ENCODE measurements at places on chromosomes 4 and X.

- DNase-seq, result no peak
Observed at GRCh38 chrX:17563515-17563914, 173.8 kb upstream of the SCML1 start.

- no peak for DNase-seq
Observed at GRCh38 chr4:144955104-144955503, 142.9 kb downstream of the ANAPC10 start.

DNA sequence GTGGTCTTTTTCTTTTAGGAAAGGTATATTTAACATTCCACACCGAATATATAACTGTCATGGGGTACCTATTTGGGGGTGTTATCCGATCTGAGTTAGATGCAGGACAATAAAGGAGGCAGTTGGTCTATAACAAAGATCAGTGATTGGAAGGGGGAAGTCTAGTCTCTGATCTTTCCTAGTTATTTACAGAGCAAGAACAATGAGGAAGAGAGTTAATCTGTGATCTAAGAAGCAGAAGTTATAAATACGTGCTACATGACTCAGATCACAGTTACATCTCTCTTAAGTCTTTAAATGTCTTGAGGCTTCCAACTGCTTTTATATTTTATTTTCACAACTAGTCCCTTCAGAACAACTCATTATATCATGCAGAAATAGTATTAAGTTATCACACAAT lies 33.2 kb upstream of the ARMCX4 start:
- no peak for DNase-seq

GRCh38 chr4:3527101-3527913 lies 4.9 kb downstream of the LRPAP1 start:
- no peak for DNase-seq

- DNase-seq, result no peak
Observed at GRCh38 chrX:116827063-116827462, 364.3 kb upstream of the CT83 start.

GRCh38 chr4:22978656-22979055 lies 285.9 kb downstream of the GBA3 start:
- DNase-seq, result no peak

DNA sequence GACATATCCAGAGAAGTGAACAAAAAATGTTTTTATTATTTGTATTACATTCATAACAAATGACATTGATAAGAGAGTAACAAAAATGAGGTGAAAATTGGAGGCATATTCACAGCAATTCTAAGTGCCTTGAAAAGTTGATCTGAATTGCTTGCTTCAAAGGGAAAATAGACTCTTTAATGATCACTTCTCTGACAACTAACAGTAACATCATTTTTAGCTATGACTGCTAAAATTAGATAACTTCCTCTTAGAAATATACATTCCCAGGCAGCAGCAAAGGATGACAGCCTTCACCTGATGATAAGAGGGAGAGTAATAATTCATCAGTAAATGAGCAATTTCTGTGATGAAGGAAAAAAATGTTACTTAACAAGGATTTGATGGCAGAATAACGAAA lies 472.5 kb downstream of the PCDH10 start:
- DNase-seq, result no peak

- DNase-seq, result no peak
Observed at GRCh38 chr4:105509291-105509690, 35.4 kb upstream of the PPA2 start.

DNA sequence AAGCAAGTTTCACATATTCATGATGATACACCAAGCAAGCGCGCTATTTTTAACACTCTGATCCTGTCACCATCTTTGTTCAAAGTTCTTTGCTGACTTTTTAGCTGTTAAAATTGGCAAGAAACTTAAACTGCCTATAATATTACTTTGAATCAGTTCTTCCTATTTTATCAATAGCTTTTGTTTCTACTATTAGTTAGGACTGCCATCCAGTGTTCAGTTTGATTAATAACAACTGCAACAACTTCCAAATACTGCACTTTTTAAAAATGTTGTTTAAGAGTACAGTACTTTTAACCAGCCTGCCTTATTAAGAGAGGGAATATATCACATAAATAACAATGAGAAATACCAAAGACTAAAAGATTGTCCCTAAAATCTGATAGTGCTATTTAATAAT lies 614.3 kb downstream of the FAM133A start:
- DNase-seq, result no peak

GRCh38 chr4:153763404-153763803 lies 3.6 kb upstream of the RNF175 start:
- DNase-seq, result no peak

- DNase-seq, result no peak
Observed at GRCh38 chr4:103207673-103208072, 9.5 kb upstream of the CENPE start.

- DNase-seq, result no peak
Observed at GRCh38 chr4:94409962-94410361, 41.8 kb upstream of the PDLIM5 start.

GRCh38 chr4:186204686-186205085 lies 13.3 kb downstream of the CYP4V2 start:
- DNase-seq, result no peak

All from cerebellar nuclear complex (tissue), 1 donor.